ENCODE measurements at places on chromosomes 3 and 15.

DNA sequence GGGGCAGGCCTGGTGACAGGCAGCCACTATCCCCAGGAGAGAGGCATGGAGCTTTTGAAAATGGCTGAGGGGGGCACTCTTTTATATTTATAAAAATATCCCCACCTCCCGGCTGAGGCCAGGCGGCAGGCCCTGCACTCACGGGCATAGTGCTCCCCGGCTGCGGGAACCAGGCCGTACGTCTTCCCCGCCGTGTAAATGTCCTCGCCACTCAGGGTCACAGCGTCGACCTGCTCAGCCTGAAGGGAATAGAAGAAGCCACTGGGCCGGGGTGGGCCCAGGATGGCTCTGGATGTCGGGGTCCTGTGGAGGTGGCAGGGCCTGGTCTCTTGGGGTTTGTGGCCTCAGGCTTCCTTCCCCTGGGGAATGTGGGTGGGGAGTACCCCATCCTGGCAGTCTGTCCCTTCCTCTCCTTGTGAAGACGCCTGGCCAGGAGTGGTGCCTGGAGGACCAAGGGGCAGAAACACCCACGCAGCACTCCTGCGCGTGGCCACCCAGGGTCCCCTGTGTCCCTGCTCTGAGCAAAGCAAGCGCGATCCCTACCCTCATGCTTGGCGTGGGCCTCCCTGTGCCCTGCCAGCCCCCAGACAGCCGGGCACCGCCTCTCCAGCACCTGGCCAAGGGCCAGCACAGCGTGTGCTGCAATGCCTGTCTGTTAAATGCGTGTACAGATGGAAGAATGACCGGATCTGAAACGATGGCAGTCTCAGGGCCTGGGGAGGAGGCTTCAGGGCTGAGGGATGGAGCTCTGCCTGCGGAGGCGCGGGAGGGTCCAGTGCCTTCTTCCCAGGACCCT is 18.9 kb downstream of the MELTF start:
- DNase-seq, result no peak

- DNase-seq, result no peak
Measured at GRCh38 chr3:52494445-52494844, 693 bp upstream of the STAB1 start.

GRCh38 chr3:140443073-140443472 is 234.8 kb upstream of the TRIM42 start:
- DNase-seq, result no peak

GRCh38 chr15:87736401-87736800 is 520.1 kb downstream of the NTRK3 start:
- no peak for DNase-seq

DNA sequence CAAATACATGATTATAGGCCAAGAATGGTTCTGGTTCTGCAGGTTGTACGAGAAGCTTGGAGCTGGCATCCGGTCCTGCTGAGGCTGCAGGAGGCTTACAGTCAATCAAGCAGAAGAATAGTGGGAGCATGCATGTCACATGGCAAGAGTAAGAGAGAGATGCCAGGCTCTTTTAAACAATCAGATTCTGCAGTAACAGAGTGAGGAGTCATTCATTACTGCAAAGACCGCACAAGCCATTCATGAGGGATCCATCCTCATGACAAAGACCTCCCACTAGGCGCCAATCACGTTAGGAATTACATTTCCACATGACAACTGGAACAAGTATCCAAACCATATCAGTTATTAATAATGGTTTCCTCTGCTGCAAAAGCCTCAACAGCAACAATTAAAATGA is 536.8 kb downstream of the CADM2 start:
- DNase-seq, result no peak

DNA sequence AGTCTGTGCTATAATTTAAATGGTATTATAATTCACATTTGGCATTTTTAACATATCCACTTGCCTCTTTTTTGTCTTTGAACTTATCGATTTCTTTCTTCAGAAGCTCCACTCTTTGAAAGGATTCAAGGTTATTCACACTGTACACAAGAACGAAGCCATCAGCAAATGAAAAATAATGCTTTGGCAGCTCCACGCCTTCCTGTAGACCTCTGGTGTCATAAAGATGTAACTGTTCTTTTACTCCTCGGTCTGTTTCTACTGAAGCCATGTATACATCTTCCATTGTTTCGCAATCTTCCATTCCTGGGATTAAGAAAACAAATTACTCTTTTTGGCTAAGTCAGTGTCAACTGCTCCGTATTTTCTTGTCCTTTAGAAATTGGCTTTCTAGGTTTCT is 16.0 kb downstream of the NKIRAS1 start:
- no peak for DNase-seq
